ENCODE measurements at places on chromosomes 2 and 18.

- DNase-seq: no peak
Observed at GRCh38 chr2:160460333-160460731, 33.3 kb downstream of the RBMS1 start.

DNA sequence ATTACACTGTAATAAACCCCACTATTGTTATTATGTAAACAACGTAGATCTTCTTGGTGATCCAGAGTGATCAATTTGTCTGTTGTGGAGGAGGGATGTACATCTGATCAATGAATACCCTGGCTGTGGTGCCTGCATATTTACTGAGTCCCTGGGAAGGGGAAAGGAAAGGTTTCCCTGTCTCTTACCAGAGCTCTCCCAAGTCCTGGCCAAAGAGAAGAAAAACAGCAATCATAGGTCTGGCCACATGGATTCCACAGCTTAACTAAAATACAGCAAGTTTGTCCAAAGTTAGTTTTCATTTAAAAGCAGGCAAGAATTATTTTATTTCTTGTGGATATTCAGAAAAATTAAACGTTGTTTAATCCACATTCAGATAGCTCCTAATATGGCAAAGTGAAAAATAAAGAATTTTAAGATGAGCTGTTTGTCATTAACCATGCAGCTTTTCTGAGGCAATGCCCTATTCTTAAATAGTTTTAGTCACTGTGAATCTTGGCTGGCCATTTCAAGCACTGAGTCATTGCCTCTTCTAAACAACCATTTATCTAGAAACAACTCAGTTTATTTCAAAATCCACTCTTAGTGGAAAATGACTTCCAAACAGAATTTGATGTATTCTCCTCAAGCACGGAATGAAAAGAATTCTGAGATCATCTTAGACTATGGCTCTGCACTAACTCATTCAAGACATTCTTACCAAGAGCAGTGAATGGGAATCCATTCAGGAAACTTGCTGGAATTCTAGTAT is 1004.4 kb upstream of the CDH2 start:
- DNase-seq: no peak

DNA sequence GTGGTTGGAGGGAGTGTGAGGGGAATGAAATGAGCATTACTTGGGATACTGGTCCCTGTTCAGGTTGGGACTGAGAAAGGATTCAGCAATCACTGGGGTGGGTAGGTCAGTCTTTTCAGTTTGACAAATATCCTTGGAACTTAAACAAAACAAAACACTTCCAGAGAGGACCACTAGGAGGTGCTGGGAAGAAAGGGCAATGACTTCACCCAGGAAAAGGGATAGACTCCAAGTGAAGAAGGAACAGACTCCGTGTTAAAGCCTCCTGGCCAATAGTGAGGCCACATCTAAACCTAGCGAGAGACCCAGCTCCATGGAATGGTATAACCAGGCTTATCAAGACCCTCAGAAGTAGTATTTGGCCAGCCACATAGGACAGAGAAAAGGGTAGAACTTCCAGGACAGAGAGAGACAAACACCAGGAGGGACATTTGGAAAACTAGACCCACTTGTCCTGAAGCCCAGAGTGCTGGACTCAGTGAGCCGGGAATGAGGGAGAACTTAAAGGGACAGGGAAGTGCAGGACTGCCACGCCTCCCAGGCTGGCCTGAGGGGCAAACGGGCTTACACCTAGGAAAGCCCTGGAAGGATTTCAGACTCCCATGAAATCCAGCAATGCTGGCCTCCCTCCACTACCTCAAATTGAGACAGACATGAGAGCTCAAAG is 19.6 kb upstream of the KCNG3 start:
- no peak for DNase-seq

- no peak for DNase-seq
Observed at GRCh38 chr2:180291552-180292421, 284.7 kb upstream of the CWC22 start.
